Right atrium auricular region (tissue), 2 donors: ENCODE measurements at places on chromosomes 16 and 17.

- H3K36me3 ChIP-seq: peaks cover 16% of the 10 kb centered on the region
- no peak for DNase-seq
- no peak overlapping the region for H3K4me3 ChIP-seq
- no peak overlapping the region for H3K27ac ChIP-seq
- no peaks in the 10 kb centered on the region for H3K4me1 ChIP-seq
Measured at GRCh38 chr16:83966153-83966696, 1.8 kb upstream of the NECAB2 start.

GRCh38 chr17:67506966-67507365 lies 129.9 kb downstream of the PITPNC1 start:
- no peaks in the 10 kb centered on the region for H3K36me3 ChIP-seq
- H3K27me3 ChIP-seq: no peaks in the 10 kb centered on the region
- H3K4me1 ChIP-seq: no peaks in the 10 kb centered on the region
- no peak overlapping the region for H3K27ac ChIP-seq

DNA sequence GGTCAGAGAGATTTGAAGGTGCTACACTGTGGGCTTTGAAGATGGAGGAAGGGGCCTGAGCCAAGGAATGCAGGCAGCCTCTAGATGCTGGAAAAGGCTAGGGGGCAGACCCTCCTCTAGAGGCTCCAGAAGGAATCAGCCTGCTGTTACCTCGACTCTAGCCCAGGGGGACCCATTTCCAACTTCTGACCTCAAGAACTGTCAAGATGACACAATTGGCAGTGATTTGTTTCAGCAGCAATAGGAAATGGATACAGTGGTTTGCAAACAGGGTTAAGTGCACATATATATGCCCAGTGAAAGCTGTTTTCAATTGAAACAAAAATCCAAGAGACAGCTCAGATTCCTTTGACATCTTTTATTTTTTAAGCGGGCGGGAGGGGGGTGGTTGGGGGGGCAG lies 3.7 kb upstream of the ZDHHC1 start:
- no peak overlapping the region for H3K4me3 ChIP-seq
- DNase-seq: no peak

DNA sequence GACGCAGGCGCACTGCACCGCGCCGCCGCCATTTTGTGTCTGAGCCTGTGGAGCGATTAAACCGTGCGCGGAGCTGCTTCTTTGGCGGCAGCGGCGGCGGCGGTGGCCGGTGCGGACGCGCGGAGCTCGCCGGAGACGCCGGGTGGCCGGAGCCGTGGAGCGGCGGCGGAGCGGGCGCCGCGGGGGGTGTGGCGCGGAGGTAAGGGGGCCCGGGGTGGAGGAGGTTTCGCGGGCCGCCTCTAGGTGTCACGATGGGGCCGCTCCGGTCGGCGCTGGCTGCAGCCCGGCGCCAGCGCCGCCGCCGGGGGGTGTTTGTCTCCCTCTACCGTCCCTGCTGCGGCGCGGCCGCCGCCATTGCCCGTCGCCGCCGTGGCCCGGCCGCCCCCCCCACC lies at the start of gene CTCF:
TSS of gene CTCF (plus strand) at position 1 of the 392 bp plus-strand sequence. CDS start 48,307 bp downstream, outside the sequence.
- H3K4me3 ChIP-seq: peak within 1 kb of the TSS; percentile 94
- no peaks in the 10 kb centered on the region for H3K27me3 ChIP-seq
- H3K4me1 ChIP-seq: peaks cover 24% of the 10 kb centered on the region
- DNase-seq: peak; percentile 78
- H3K27ac ChIP-seq: peak within 1 kb of the TSS; percentile 99

GRCh38 chr17:72236980-72237633 lies 116.3 kb downstream of the SOX9 start:
- H3K36me3 ChIP-seq: no peaks in the 10 kb centered on the region
- no peak overlapping the region for H3K27ac ChIP-seq
- no peaks in the 10 kb centered on the region for H3K27me3 ChIP-seq
- no peak overlapping the region for H3K4me3 ChIP-seq

DNA sequence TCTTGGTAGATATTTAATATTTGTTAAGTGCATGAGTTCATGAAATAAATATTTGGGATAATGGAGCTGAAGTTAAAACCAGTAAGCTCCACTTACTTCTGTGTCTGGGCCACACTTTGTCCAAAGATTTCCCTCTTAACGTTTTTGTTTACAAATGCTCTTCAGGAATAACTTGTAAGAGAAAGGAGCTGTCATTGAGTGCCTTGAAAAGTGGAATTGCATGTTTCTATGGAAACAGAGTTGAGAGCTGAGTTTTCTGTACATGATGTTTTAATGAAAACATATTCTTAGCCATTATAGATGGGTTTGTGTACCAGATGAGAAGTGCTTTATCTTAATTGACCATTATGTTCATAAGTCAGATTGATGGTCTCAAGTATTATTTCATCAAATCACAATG lies 1045.4 kb upstream of the EEF2KMT start:
- H3K27ac ChIP-seq: no peak overlapping the region
- H3K27me3 ChIP-seq: no peaks in the 10 kb centered on the region
- no peak overlapping the region for H3K4me3 ChIP-seq
- no peak for DNase-seq
- no peaks in the 10 kb centered on the region for H3K4me1 ChIP-seq
- H3K36me3 ChIP-seq: no peaks in the 10 kb centered on the region

- no peaks in the 10 kb centered on the region for H3K36me3 ChIP-seq
- H3K4me1 ChIP-seq: peaks cover 72% of the 10 kb centered on the region
- H3K27ac ChIP-seq: peak overlapping the region; percentile 12
- DNase-seq: no peak
- H3K27me3 ChIP-seq: no peaks in the 10 kb centered on the region
- H3K4me3 ChIP-seq: no peak overlapping the region
Measured at GRCh38 chr16:84925092-84925772, 86.1 kb downstream of the ZDHHC7 start.

GRCh38 chr17:37167756-37168155 lies 208.0 kb upstream of the C17orf78 start:
- no peak overlapping the region for H3K27ac ChIP-seq
- no peak for DNase-seq
- H3K4me3 ChIP-seq: no peak overlapping the region
- H3K4me1 ChIP-seq: no peaks in the 10 kb centered on the region

DNA sequence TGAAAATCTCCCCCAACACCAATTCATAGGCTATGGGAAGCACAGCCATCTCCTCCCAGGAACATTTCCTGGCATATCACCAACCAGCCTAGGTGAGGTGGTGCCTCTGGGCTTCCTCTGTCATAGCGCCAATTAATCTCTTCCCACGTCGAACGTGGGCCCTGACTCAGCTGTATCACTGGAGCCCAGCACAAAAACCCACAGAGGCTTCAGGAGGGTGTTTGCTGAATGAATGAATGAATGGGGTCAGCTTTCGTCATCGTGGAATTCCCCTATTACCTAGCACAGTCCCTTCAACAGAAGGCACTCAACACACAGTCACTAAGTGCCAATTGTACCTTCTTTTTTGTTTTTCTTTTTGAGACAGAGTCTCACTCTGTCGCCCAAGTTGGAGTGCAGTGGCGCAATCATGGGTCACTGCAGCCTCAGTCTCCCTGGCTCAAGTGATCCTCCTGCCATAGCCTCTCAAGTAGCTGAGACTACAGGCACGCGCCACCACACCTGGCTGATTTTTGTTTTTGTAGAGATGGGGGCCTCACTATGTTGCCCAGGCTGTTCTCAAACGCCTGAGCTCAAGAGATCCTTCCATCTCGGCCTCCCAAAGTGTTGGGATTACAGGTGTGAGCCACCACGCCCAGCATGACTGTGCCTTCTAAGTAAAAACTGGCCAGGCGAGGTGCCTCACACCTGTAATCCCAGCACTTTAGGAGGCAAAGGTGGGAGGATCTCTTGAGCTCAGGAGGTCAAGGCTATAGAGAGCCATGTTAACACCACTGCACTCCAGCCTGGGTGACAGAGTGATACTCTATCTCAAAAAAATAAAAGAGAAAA lies 4.1 kb downstream of the ZNF688 start:
- H3K27me3 ChIP-seq: no peaks in the 10 kb centered on the region
- no peaks in the 10 kb centered on the region for H3K4me1 ChIP-seq
- DNase-seq: no peak
- H3K27ac ChIP-seq: no peak overlapping the region
